ENCODE measurements at places on chromosomes 11 and 22.
A peak's percentile ranks its signal among the peaks of the same experiment; 100 is the strongest.

DNA sequence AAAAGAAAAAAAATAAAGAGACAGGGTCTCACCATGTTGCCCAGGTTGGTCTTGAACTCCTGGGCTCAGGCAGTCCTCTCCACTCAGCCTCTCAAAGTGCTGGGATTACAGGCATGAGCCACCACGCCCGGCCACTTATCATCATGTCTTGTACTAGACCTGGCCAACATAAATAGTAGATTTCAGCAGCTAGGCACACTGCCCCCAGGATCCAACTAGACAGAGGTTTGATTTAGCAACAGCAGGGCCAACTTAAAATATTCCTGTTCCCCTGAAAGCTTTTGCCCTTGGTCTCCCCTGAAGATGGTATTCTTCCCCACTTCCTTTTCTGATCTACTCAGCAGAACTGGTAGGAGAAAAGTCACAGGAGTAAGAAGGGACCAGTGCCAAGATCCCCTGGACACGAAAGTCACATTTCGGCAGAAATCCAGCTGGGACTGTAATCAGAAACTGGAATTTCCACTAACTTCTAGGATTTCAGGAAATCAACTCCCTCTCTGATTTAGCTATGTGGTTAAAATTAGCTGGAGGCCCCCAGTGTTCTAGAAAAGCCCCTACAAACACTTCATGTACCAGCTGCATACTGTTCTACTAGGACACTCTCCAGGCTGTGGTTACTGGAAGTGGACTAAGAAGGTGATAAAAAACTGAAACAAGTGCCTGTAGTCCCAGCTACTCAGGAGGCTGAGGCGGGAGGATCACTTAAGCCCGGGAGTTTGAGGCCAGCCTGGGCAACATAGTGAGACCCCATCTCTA, 8.9 kb upstream of the PPP2R1B start:
- no peak for DNase-seq

DNA sequence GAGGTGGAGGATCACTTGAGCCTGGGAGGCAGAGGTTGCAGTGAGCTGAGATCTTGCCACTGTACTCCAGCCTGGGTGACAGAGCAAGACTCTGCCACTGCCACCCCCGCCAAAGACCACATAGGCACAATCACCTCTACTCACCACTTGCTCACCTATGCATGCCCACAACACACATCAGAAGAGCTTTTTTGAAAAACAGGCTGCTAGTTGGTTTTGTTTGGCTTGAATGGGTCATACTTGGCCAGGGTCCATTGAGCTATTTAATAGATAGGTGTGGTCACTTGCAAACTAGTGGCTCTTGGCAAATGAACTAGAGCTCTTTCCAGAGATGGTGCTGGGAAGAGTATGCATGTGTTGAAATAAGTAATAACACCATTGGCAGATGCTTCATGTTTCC, 80.1 kb downstream of the EMSY start:
- no peak for DNase-seq

GRCh38 chr22:43098356-43098755, 9.2 kb upstream of the TTLL1 start:
- DNase-seq: no peak

DNA sequence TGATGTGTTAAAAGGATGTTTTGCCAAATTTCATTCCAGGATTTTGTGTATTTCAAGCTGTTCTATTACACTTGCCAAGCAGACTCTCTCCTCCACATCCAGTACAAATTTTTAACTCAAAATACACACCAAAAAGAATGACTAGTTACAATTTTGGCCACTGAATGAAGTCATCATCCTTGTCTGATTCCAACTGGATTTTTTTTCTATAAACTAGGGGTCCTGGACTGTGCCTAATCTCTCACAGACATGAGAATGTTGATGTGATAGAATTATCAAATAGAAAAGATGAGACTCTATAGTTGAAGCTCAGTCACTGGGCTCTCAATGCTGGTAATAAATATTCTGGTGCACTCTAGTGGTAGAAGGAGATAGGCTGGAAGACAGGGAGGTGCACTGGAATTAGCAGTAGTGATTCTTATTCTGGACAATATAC, 85.8 kb downstream of the FANCF start:
- peak; percentile 14 for DNase-seq

DNA sequence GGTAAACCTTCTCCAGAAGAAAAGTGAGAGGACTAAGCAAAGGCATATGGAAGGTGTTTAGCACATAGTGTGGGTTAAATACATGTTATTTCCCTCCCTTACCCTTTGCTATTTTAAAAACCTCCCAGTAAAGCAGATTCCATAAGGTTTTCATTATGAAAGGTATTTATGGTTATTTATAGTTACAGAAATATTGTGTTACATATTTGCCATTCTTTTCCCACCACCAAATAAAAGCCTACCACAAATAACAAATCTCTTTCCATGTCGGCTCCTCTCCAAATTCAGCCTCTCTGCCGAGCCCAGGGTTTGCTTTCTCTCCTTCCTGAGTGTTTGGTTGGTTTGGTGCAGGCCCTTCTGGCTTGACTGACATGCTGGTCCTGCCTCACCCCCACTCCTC, 64.4 kb downstream of the INSC start:
- DNase-seq: no peak

DNA sequence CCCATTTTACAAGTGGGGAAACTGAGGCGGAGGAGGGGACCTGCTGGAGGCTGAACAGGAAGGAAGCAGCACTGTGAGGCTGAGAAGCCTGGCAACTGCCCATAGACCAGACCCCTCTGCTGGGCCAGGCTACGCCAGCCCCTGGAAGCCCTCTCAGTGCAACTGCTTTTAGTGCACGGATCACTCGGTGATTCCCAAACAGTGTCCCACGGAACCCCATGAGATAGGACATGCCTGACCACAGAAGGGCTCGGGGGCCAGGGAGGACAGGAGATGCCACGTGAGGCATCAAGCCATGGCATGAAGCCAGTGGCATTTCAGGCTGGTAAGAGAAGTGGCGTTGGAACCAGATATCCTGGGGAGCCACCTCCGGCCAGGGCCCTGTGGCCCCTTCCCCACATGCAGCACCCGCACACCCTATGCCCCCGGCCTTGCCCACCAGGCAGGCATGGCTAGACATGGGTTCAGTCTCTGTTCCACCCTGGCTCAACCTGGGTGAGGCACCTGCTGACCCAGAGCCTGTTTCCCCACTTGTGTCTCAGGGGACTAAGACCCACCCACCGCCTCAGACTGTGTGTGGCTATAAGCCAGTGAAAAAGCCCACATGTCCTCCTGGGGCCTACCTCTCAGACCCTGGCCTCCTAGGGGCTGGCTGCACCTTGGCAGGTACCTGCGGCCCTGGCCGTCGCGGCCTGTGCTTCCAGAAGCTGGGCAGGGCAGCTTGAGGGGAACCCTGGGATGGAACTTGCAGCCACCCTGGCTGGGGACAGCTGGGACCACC, 84.1 kb downstream of the WNT7B start:
- no peak for DNase-seq

DNA sequence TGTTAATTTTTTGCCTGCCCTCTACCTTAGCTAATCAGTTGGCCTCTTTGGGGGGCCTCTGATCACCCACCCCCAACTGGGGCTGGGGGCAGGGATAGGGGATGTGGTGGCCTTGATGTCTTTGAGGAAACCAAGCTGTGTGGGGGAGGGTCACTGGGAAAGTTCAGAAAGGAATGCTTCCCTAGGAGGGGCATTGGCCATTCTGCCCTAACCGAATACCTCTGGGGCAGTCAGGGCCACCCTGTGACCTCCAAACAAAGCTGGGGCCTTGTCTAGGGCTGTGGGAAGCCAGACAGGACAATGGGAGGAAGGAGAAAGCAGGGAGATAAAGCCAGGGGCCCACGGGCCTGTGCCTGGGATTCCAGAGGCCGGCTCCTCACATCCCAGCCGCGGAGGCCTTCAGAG, 97.5 kb downstream of the TSPAN18 start:
- DNase-seq: no peak

DNA sequence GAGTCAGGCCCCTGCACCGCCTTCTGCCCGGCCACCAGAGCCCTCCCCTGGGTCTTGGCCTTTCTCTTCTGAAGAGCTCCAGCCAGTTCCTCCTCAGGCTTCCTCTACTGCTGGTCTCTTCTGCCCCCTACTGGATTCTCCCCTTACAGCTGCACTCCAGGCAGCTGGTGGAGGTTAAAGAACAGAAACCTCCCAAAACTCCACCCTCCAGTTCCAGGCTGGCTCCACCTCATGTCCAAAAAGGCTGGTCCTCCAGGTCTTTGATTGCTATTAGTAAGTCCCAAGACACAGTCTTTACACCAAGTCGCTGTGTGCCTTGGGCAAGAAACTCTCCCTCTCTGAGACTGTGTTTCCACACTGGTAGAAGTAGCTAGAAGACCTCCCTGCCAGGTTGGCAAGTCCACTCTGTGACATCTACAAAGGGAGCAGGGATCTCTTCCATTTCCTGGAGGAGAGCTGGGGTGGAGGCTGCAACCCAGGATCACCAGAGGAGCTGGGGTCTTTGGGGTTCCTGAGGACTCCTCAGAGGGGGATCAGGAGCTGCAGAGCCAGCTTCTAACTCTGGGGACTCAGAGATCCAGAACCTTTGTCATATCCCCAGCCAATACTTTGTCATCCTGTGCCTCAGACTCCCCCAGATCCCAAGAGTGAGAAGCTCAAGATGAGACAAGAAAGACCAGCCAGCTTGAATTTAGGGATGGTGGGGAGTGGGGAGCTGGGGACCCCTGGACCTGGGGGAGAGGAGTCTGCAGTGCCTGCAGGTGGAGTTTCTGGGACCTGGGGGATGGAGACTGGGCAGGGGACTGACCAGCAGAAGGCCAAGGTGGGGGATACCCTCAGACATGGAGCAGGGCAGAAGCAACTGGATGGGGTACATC, 3.4 kb upstream of the IGLL5 start:
- no peak for DNase-seq

DNA sequence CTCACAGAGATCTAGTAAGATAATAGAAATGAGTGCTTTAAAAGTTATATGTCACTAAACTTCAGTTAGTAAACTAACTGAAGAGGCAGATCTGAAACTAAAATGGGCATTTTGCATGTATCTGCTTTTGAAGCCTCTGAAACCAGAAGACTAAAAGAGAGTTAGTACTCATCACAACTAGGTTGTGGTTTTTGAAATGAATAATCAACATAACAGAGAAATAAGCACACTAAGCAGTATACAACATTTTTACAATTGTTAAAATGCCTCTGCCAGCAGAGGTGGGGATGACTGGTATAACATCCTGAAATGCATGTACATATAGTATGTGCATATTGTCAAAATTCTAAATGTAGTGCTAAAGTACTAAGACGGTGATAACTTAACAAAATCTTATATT, 564.5 kb downstream of the DLG2 start:
- no peak for DNase-seq

GRCh38 chr11:126308271-126308671, 4.4 kb downstream of the DCPS start:
- no peak for DNase-seq

DNA sequence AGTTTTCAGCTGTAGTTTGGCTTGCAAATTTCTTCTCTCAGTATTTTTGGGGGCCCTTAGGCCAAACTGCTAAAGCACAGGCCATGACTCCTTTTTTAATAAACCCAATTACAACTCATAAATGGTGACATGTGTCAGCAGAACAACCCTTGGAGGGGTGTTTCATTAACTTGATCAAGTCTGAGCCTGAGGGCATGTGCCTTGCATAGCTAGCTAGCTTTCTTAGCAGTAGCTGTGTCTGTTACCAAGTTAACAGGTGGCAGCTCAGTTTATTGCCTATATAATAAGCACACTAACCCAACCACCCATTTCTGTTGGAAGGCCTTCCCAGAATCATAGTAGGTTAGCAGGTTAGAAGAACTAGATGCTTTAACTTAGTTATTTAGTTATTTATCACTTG, 950.3 kb upstream of the CCDC90B start:
- no peak for DNase-seq

DNA sequence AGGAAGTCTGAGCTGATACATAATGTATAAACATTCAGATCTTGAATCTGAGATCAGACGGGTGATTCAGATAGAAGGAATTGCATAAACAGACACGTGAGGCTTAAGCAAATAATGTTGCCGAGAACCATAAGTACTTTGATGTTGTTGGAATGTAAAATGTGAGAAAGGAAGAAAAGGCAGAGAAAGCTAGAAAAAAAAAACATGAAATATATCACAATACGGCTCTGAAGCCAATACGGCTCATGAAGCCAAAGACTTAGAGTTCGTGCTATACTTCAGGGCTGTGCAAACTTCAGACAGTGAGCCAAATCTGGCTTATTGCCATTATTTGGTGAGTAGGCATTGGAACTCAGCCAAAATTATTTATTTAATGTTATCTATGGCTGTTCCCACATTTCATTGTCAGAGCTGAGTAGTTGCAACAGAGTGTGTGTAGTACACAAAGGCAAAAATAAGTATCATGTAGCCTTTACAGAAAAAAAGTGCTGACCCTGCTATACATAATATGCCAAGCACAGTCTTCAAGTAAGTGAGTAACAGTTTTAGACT, 673.3 kb downstream of the CNTN5 start:
- DNase-seq: no peak

Data from urinary bladder (tissue), 4 donors.